ENCODE measurements at places on chromosomes 12 and 14. TPM values are rescaled to one million over a fixed set of nuclear protein-coding genes. Genes with fewer than 3 reads are reported as not detected.

DNA sequence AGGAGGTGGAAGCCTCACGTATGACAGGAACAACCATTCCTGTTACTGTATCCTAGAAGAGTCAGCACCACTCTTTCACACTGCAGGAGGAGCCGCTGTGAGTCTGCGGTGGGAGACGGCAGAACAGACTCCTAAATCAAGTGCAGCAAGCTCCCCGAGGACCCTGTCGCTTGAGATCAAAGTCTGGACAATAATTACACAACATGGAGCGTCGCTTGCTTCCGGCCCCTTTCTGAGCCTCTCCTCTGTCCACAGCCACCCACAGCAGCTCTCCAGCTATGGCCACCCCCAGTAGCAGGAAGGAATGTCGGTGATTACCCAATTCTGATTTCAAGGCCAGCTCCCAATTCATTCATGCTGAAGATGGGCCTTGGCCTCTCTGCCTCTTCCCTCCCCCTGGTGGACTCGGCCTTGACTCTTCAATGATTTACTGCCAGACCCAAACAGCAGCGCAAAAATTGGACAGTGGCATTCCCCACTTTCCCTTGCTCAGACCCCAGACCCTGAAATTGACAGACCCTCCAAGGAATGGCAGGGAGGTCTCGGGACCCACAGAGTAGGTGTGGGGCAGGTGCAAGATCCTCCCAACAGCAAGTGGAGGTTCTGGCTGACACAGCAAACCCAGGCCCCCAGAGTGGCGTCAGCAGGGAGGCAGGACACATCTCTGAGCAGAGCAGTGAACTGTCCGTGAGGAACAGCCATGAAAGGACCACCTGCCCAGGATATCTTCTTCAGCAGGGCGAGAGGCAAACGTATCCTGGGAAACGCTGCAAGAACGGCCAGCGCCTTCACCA lies 272.7 kb upstream of the DIO3 start:
- peak; percentile 29 for DNase-seq

UNC79 gene
- 0.25 TPM for total RNA-seq

DNA sequence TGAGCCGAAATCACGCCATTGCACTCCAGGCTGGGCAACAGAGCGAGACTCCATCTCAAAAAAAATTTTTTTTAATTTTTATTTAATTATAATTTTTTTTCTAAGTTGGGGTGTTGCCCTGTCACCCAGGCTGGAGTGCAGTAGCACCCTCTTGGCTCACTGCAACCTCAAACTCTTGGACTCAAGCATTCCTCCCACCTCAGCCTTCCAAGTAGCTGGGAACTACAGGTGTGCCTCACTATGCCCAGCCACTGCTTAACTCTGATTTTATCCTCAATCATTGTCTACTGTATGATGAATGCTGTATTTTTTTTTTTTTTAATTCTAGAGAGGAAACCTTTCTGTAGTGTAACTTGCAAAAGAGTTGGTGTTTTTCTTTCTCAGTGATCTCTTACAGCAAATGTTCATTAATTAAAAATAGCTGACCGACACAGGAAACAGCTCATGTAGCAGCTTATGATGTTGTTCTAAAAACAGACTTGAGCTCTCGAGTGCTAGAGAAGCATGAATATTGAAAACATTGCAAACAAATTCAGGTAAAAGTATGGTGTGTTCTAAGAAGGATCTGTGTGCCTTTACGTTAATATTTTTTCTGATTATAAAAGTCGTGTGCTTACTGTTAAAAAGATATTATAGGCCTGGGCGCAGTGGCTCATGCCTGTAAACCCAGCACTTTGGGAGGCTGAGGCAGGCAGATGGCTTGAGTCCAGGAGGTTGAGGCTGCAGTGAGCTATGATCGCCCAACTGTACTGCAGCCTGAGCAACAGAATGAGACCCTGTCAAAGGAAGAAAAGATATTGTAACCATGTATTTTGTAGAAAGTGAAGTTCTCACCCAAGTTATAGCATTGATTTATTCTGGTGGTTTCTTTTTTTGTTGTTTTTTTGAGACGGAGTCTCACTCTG lies 68.9 kb downstream of the FGD4 start:
- DNase-seq = no peak

CSRP2 gene
- total RNA-seq = 54.1 TPM

- DNase-seq = peak; percentile 42
Measured at GRCh38 chr14:82075566-82075965, 541.9 kb upstream of the SEL1L start.

DNA sequence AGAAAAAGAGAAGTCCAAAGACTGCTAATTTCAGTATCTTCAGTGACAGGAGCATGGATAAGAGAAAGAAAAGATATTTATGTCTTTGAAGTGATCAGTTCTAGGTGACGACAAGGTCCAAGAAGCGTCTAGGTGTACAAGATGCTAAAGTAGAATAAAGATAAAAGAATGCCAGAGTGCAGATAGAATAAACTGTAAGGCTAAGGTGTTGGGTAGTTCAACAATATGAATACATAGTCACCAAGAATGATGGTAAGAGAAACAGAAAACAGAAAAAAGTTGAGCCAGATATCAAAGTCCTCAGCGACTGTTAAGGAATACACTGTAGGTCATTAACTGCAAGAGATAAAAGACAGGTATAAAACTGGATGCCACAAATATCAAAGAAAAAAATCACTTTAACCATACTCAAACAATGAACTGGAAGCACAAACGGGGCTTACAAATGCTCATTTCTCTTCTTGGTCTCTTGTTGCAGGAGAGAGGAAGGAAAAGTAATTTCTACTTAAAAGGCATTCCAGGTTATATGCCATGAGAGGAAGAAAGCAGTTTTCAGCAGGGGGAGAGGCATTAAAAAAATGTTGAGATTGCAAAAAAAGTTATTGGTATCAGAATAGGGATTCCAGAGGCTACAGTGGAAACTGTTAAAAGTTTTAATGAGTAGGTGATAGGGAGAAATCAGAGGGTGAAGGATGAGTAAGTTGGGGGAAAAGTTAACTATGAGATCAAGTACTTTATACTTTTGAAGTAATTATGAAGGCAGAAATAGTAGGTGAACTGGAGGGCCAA lies 121.5 kb downstream of the CEP83 start:
- DNase-seq = no peak

- no peak for DNase-seq
Measured at GRCh38 chr12:120225852-120226640, 25.1 kb upstream of the RPLP0 start.

ATXN2 gene
- total RNA-seq = 57.3 TPM

All from left ventricle myocardium superior (tissue), 1 donor.